ENCODE measurements at places on chromosomes 12 and 14. TPM values are rescaled to one million over a fixed set of nuclear protein-coding genes. Genes with fewer than 3 reads are reported as not detected.

Gene PPTC7
- 6.1 TPM for total RNA-seq

Gene SMCO3
- total RNA-seq: not detected

Gene DTX1
- total RNA-seq: not detected

Gene DYNLL1
- 268 TPM for total RNA-seq

Gene GLIPR1L2
- not detected for total RNA-seq

Gene DAO
- total RNA-seq: not detected
